Fibroblast of skin of left biceps (primary cell): ENCODE measurements at places on chromosomes 5 and 9.

- DNase-seq = peak; percentile 30
Observed at GRCh38 chr5:96481009-96481786, 48.1 kb upstream of the PCSK1 start.

DNA sequence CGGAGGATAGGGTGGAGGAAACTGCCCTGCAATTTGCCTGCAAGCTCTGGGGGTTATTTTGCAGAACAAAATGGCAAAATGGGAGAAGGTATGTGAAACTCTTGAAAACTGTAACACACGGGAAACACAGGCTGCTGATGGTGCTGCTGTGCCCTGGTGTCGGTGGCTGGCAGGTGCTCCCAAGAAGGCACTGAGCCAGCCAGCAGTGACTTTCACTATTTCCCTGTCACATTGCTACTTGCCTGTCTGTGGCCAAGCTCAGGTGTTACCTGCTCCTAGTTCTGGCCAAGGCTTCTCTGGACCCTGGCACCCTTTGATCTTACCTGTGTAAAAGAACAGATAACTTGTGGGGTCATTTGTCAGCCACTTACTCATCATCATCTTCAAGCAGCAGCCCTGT, 102.2 kb downstream of the CMYA5 start:
- no peak for DNase-seq

GRCh38 chr5:31850981-31851689, 212.2 kb downstream of the PDZD2 start:
- no peak for DNase-seq

DNA sequence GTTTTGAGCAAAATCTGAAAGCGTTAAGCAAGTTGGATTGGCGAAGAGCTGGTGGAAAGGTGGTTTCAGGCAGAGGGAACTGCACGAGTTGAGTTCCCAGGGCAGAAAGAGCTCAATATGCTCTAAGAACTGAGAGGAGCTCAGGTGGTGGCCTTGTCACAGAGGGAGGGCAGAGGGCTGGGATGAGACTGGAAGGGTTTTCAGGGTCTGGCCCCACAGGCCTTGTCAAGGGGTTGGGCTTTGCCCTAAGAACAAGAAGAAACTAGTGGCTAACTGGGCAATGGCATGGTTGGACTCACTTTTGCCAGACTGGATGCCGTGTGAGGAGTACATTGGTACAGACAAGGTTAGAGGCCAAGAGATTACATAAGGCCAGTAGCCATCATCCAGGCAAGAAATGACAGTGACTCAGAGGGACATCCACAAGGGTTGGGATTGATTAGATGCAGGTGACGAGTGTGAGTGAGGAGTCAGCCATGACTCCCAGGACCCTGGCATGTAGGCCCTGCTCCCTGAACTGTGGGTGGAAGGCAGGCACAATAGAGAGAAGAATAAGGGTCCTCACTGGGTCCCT, 75.1 kb upstream of the SMIM23 start:
- DNase-seq = no peak

DNA sequence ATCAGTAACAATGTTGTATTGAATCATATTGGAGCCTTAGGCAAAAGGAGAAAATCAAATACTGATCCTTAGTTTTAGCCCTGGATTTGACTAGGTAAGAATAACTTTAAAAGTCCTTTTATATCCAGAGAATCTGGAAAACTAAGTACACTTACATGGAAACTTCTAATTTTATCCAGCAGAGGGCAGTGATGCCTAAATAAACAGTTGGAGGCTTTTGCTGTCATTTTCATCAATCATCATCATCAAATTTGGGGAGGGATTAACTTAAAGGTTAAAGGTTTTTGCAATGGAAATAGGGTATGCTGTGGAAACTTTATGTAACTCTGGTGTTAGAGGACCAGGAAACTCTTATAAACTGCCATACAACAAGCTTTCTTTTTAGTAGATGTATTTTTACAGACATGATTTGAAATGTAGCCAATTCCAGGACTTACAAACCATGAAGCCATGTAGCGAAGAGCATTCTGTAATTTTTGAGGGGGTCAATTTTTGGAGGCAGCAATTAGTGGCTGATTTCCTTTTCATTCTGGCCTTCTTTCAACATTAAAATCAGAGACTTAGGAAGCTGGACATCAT, 112.7 kb downstream of the OSTF1 start:
- DNase-seq = no peak

GRCh38 chr9:112046181-112046580, 128.9 kb downstream of the SUSD1 start:
- no peak for DNase-seq

- no peak for DNase-seq
Observed at GRCh38 chr5:35083150-35083549, 35.4 kb upstream of the AGXT2 start.

GRCh38 chr9:124239249-124240073, 18.3 kb upstream of the NEK6 start:
- DNase-seq = no peak

GRCh38 chr5:8329773-8330172, 460.8 kb downstream of the MTRR start:
- DNase-seq = no peak

GRCh38 chr9:36788534-36788933, 215.8 kb downstream of the MELK start:
- DNase-seq = no peak

- DNase-seq = no peak
Observed at GRCh38 chr9:83962165-83962564, 17.9 kb downstream of the HNRNPK start.
